ENCODE measurements at places on chromosomes 5 and 9. TPM values are rescaled to one million over a fixed set of nuclear protein-coding genes. Genes with fewer than 3 reads are reported as not detected.

GRCh38 chr5:86070719-86071118 is 547.0 kb upstream of the COX7C start:
- H3K27me3 ChIP-seq, result no peaks in the 10 kb centered on the region
- no peaks in the 10 kb centered on the region for H3K36me3 ChIP-seq
- no peaks in the 10 kb centered on the region for H3K4me1 ChIP-seq
- H3K27ac ChIP-seq, result no peak overlapping the region
- H3K4me3 ChIP-seq, result no peak overlapping the region

- no peaks in the 10 kb centered on the region for H3K36me3 ChIP-seq
- peaks cover 5% of the 10 kb centered on the region for H3K27me3 ChIP-seq
- DNase-seq, result no peak
- no peak overlapping the region for H3K27ac ChIP-seq
Observed at GRCh38 chr9:14744768-14745167, 22.2 kb upstream of the CER1 start.

- no peaks in the 10 kb centered on the region for H3K4me1 ChIP-seq
- H3K36me3 ChIP-seq, result no peaks in the 10 kb centered on the region
- DNase-seq, result no peak
- no peak overlapping the region for H3K4me3 ChIP-seq
- H3K27ac ChIP-seq, result no peak overlapping the region
- no peaks in the 10 kb centered on the region for H3K27me3 ChIP-seq
Observed at GRCh38 chr9:13778631-13779030, 499.1 kb upstream of the MPDZ start.

DNA sequence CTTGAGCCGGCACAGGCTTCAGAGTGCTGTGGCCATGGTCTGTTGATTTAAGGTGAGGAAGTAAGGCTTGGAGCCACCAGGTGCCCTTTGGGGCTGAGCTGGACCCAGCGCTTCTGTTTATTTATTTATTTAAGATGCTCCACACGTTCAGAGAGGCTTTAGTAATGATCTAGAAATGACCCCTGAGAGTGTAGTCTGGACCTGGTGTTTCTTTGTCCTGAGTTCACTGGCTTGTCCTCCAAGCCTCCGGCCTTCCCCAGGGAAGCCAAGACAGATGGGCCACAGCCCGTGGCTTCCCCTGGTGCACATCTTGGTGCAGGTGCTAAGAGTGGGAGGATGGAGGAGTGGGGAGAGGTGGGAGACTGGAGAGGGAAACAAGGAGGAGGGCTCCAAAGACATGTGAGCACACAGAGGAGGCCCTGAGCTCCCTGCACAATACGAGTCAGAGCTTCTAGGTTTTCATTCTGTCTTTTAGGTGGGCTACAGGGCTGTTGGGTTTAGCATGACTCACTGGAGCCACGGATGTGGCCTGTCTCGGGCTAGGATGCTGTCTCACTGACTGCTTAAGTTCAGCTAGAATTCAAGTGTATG is 56.9 kb downstream of the AHRR start:
- H3K27me3 ChIP-seq, result no peaks in the 10 kb centered on the region
- H3K4me1 ChIP-seq, result peaks cover 4% of the 10 kb centered on the region
- no peak overlapping the region for H3K4me3 ChIP-seq
- H3K36me3 ChIP-seq, result no peaks in the 10 kb centered on the region
- DNase-seq, result peak; percentile 1

- no peaks in the 10 kb centered on the region for H3K4me1 ChIP-seq
- no peaks in the 10 kb centered on the region for H3K27me3 ChIP-seq
- H3K27ac ChIP-seq, result no peak overlapping the region
- no peaks in the 10 kb centered on the region for H3K36me3 ChIP-seq
- DNase-seq, result no peak
Observed at GRCh38 chr5:116754556-116754955, 179.9 kb upstream of the SEMA6A start.

DNA sequence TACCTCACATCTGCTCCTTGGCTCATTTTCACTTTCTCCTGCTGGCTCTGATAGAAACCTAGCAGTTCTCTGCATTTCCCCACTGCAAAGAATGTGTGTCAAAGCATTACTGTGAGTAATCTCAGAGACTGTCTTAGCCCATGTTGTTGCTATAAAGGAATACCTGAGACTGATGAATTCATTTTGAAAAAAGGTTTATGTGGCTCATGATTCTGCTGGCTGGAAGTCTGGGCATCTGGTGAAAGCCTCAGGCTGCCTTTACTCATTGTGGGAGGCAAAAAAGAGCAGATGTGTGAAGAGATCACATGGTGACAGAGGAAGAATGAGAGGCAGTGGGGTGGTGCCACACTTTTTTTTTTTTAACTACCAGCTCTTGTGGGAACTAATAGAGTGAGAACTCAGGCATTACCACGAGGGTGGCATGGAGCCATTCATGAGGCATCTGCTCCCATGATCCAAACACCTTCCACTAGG is 191.6 kb upstream of the CTNND2 start:
- H3K36me3 ChIP-seq, result no peaks in the 10 kb centered on the region
- DNase-seq, result no peak
- H3K27me3 ChIP-seq, result no peaks in the 10 kb centered on the region
- H3K27ac ChIP-seq, result no peak overlapping the region
- H3K4me3 ChIP-seq, result no peak overlapping the region

DNA sequence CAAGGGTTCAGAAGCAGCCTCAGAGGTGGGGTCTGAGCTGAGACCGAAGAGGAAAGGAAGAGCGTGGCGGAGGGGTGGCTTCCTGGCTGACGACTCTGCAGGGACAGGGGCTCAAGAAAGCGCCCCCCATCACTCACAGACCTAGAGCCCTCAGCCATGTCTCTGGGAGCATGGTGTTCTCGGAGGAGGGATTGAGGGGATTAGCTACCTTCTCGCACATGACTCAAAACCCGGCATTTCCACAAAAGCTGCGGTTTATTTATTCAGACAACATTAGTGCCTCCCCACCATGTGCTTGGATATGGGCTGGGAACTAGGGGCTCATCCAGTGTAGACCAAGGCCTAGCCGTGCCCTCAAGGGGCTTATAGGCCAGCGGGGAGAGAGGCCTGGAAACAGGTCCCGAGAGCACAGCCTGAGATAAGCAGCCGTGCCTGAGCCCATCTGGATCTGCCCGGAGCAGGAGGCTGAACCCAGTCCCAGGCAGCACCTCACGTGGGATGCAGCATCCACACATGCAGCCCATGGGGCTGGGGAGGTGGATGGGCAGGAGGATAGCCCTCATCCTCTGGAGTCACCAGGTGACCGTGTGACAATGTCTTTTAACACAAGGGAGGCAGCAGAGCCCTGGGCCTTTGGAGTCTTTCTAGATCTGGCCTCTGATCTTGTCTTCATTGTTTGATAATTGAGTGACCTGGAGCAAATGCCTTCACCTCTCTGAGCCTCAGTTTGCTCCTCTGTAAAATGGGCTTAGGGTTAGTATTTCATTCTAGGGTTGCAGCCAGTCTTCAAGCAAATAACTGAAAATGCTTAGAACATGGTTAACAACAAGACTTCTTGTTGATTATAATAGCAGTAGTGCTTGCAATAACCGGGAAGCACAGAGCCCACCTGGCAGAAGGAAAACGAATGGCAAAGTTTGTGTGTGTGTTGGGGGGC is 878 bp upstream of the HMCN2 start:
- no peaks in the 10 kb centered on the region for H3K27me3 ChIP-seq
- no peak for DNase-seq
- no peak overlapping the region for H3K27ac ChIP-seq
- H3K4me3 ChIP-seq, result no peak overlapping the region
- no peaks in the 10 kb centered on the region for H3K4me1 ChIP-seq
- H3K36me3 ChIP-seq, result no peaks in the 10 kb centered on the region

DNA sequence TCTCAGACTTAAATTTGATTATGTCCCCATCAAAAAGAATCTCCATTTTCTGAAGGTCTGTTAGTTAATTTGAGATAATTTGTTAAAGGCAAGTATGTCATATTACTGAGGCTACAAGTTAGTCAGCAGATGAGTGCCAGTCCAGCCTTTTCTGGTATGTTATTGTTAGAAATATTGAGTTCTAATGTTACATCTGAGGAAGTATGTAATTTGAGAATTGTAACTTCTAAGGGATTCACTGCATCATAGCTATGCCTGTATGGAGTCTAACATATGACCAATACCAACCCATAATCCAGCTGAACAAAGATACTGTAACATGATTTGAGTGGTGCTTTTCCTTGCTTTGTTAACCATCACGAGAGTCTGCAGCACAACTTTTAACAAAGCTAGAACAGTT is 13.9 kb downstream of the SLC23A1 start:
- no peaks in the 10 kb centered on the region for H3K4me1 ChIP-seq
- H3K4me3 ChIP-seq, result no peak overlapping the region
- peaks cover 10% of the 10 kb centered on the region for H3K36me3 ChIP-seq
- no peaks in the 10 kb centered on the region for H3K27me3 ChIP-seq
- no peak overlapping the region for H3K27ac ChIP-seq

GRCh38 chr5:173911623-173912022 is 23.5 kb downstream of the CPEB4 start:
- no peak for DNase-seq
- peaks cover 6% of the 10 kb centered on the region for H3K36me3 ChIP-seq
- peaks cover 26% of the 10 kb centered on the region for H3K4me1 ChIP-seq
- no peak overlapping the region for H3K4me3 ChIP-seq
- H3K27ac ChIP-seq, result no peak overlapping the region

GRCh38 chr5:149301744-149302380 is 30.2 kb downstream of the AFAP1L1 start:
- H3K27ac ChIP-seq, result no peak overlapping the region
- no peak for DNase-seq
- no peaks in the 10 kb centered on the region for H3K4me1 ChIP-seq
- H3K4me3 ChIP-seq, result no peak overlapping the region
- H3K27me3 ChIP-seq, result no peaks in the 10 kb centered on the region

LPAR1 gene
- not detected for total RNA-seq

SLC26A2 gene
- total RNA-seq, result 13.2 TPM

ZNF608 gene
- 17.4 TPM for total RNA-seq

FAM169A gene
- total RNA-seq, result 8.1 TPM

PCDHGA6 gene
- total RNA-seq, result 2.5 TPM
